Stimulated activated memory B cell treated with anti-CD40 and anti-IgM and Interleukin-4, amounts not matched to agents 10 μg/mL and 1 μg/mL and 100 μg/mL, for 72 hours (primary cell): ENCODE measurements at places on chromosomes 16 and 17.
A peak's percentile ranks its signal among the peaks of the same experiment; 100 is the strongest.

- peak; percentile 73 for ATAC-seq
Measured at GRCh38 chr17:44408786-44409185, 19.3 kb upstream of the ITGA2B start.

GRCh38 chr17:39092692-39093230 is 58.7 kb downstream of the PLXDC1 start:
- ATAC-seq, result peak; percentile 25

DNA sequence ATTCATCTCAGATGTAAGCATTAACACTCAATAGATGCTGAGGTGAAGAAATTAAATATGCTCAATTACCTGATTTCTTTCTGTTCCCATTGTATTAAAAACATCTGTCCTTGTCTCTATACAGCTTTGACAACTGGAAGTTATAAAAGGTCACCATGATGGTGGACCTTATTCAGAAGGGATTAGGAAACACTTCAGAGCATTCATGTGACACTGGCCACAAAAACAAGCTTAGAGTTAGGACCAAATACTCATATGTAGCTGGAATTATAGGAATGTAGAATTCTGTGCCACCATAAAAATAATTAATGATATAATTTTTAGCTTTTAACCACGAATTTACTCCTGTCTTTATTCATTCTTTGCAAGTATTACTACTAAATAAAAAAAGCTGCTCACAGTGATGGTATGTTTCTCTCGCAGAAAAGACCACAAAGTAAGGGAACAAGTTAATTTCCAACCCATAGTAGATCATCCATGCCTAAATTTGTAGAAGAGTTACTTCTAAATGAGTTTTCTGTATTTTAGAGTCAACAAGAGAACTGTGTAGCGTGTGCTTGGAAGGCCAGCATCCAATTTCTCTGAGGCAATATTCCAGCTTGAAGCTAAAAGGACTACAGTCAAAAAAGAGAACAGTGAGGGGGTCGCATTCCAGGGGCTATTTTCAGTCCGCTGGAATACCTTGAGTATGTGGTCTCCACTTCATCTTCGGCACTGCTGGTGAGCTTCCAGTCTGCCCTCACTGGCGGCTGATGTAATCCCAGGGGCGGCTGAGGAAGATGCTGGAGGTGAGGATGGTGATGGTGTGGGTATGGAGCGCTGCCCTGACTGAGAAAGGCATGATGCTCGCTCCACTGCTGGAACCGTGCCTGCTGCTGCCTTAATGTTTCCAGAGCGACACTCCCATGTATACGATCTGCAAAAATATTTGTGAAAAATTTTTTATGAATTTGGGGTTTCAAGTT is 63.7 kb downstream of the CACNG1 start:
- ATAC-seq, result no peak

- ATAC-seq, result no peak
Measured at GRCh38 chr17:82076018-82076784, 10.6 kb upstream of the DUS1L start.

- no peak for ATAC-seq
Measured at GRCh38 chr16:52740766-52741165, 193.8 kb upstream of the TOX3 start.

DNA sequence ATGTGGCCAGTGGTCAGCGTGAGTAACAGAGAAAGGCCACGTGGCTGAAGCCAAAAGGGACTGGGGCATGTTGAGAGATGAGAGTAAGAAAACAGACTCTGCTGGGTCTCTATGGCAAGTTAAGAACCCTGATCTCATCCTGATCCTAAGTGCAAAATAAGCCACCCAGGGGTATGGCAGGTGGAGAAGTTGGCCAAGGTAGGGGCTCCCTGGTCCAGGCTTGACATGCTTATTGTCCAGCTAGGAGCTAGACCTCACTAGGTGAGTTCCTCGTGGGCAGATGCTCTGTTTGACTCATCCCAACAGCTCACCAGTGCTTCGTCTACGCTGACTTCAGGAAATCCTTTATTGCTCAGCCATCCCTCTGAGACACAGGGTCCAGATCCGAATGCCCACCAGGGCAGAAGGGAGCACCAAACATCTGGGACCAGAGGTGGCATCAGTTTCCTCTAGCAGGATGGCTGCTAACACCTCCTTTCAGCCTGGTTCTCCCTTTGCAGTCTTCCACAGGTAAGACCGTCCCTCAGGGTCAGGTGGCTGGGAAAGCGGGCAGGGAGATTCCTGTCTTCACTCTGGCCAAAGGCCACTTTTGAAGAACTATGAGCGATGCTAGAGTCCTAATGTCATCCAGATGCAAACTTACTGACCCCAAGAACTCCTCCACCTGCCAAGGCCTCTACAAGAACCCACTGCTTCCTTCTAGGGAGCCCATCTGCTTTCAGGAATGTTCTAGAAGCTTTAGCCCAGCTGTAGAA is 99.5 kb downstream of the CDYL2 start:
- ATAC-seq, result no peak

DNA sequence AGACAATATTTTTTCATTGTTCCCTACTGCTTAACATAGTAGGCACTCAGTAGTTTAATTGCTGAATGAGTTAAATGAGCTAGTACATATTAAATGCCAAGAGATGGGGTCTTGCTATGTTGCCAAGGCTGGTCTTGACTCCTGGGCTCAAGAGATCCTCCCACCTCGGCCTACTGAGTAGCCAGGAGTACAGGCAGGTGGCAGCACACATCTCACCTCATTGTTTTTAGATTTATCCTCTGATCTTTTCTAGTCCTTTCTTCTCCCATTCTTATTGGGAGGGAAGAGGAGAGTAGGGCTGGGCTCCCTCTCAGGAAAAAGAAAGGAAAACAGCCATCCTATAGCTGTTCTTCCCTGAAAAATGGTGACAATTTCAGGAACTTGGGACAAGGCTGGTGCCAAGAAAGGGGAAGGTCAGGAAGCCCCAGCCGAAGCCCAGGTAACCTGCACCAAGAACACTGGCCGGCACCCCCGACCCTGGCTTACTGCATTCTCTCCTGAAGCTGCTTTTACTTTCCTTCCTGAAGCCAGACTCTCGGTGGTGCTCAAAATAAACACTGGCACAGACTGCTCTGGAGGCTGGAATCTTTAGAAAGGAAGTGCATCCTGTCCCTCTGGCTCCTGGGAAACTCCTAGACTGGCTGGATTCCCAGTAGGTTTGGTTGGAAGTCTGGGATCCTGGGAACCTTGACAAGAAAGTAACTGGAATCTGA is 2.7 kb downstream of the TNFAIP1 start:
- ATAC-seq, result no peak

DNA sequence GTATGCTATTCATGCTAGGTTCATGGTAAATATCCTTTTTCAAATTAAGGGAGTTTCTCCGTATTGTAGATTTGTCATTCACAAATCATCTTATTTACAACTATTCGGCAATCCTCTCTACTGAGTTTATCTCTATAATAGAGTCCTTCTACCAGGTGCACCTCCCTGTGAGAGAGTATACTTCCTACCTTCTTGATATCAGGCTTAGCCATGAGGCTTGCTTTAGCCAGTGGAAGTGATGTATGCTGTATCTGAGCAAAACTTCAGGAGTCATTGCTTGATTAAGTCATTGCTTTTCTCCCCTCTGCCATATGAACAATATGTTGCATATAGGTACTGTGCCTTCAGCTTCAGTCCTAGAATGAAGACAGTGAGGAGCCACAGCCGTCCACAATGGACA is 20.5 kb downstream of the NSRP1 start:
- no peak for ATAC-seq

DNA sequence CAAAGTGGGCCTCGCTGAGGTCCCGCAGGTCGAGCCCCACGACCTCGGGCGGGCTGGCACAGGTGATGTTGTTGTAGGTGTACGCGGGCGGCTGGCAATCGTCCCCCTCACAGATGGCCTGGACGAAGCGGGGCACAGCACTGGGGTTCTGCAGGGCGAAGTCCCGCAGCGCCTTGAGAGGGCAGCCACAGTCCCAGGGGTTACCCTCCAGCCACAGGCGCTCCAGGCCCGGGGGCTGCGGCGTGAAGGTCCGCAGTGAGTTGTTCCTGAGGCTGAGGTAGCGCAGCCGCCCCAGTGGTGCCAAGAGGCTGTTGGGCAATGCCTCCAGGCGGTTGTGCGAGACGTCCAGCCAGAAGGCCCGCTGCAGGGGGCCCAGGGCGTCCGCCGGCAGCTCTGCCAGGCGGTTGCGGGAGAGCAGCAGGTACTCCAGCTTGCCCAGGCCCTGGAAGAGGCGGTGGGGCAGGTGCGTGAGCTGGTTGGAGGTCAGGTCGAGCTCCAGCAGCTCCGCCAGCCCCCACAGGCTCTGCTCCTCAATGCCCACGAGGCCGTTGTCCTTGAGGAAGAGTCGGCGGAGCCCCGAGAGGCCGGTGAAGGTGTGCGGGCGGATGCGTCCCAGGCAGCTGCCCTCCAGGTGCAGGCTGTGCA is 2.8 kb downstream of the IGFALS start:
- ATAC-seq, result no peak

DNA sequence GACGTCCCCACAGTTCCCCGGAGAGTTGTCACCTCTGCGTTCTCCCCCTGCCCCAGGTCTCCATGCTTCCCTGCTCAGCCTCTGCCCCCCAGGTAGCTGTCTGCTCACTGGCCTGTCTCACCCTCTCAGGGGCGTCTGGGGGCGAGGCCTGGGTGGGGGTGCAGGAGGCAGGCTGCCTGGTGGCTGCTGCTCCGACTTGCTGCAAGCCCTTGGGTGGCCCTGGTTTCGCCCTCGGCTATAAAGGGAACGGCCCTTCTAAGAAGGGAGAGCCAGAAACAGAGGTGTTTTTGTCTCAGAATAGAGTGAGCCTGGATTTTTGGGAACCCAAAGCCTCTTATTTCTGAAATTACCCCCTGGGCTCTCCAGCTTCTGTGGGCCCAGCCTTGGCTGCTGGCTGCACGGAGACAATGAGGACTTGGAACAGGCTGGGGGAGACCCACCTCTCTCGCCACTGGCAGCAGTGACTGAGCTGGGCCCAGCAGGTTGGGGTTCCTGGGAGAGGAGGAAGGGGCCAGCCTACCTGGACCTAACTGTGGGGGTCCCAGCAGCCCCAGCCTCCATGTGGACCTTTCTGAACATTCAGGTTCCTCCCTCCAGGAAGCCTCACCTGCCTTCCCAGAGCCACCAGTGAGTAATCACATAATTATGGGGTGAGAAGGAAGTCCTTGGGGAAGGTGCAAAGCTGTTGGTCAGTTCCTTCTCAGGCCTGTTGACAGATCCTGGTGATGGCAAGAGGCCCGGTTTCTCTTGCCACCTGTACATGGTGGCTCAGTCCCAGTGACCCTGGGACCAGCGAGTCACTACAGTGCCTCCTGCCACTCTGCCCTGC is 15.5 kb upstream of the SPNS2 start:
- no peak for ATAC-seq

GRCh38 chr16:31005350-31006085 is 4.9 kb downstream of the STX1B start:
- ATAC-seq, result no peak

DNA sequence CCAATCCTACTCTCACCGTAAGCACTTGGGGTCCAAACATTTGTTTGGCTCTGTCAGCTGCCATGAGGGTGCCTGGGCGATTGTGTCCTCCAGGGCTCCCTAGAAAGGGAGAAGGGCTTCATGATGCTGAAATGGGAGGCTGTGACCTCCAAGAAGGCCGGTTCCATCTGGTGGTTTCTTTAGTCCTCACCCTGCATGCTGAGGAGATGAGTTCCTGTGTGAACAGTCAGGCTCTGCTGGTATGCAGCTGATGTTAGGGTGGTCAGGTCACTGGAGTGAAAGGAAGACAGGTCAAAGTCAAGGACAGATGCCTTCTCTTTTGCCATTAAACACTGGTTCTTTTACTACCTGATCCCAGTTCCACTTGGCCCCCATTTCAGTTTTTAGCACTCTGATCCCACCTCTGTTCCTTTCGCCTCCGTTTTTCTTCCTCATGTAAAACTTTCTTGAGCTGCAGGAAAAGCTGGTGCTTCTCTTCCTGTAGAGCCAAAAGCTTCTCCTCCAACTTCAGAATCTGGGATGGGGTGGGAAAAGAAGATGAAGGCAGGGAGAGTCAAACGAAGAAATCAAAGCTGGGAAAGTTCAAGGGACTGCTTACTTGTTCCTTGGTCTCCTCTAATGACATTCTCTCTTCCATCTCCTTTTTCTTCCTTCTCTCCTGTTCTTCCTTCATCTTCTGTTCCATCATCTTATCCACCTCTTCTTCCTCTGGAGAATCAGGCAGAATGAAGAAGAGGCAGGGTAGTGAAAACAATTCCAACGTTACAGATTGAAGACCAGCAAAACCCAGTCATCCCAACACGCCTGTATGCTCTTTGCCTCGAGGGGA is 1.1 kb downstream of the GPS2 start:
- no peak for ATAC-seq

- ATAC-seq, result no peak
Measured at GRCh38 chr17:69287168-69287567, 39.8 kb downstream of the ABCA5 start.

- no peak for ATAC-seq
Measured at GRCh38 chr16:843771-844170, 43.2 kb upstream of the GNG13 start.

DNA sequence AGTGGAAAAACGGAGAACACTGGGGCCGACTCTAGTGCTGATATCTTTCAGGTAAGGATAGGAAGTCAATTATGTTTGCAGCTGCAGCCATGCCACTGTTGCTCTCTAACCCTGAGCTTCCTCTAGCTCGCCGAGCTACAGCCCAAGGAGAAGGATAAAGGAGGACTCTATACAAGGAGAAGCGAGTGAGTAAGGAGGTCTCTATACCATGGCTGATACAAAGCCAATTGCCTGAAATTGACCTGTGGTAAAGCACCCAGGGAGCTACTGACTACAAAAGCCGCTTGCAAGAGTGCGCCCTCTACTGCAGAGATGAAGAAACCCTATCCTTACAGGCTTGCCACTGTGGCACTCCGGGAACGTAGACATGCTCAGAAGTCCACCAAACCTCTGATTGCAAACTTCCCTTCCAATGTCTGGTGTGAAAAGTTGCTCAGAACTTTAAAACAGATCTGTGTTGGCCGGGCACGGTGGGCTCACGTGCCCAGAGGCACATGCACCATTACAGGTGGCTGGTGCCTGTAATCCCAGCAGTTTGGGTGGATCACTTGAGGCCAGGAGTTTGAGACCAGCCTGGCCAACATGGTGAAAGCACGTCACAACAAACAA is 10.8 kb upstream of the SLC46A1 start:
- ATAC-seq, result peak; percentile 87

- ATAC-seq, result no peak
Measured at GRCh38 chr16:58937661-58938060, 203.5 kb upstream of the GOT2 start.

- no peak for ATAC-seq
Measured at GRCh38 chr17:37299257-37299980, 76.4 kb upstream of the C17orf78 start.

DNA sequence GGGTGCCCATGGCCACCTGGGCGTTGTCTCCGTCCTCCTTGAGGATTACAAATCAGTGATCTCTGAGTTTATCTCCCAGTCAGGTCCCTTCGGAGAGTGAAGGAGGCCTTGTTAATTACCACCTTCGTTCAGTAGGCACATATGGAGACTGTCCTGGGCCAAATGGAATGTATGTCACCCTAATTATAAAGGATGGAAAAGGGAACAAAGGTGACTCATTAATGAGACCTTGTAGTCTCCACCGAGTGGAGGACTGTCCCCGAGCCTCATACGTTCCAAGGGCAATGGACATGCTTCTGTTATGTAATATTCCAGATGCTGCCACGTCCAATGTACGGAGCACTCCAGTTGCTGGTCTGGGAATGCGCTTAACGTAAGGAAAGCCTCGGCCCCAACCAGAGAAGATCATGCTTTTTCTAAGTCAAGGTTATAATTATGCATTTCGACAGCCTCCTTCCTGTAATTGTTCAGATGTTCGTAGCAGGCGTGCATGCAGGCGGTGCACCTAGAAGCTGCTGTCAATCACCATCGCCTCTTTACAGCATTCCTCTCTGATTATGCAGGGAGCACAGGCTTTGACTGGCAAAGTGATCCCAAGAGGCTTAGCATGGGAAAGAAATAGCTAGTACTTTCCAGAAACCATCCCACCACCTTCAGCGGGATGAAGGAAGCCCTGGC is 22.4 kb upstream of the SEC14L1 start:
- ATAC-seq, result no peak

GRCh38 chr16:15482068-15482747 is 47.8 kb downstream of the BMERB1 start:
- ATAC-seq, result peak; percentile 61
